ENCODE measurements at places on chromosomes 3 and 15.

DNA sequence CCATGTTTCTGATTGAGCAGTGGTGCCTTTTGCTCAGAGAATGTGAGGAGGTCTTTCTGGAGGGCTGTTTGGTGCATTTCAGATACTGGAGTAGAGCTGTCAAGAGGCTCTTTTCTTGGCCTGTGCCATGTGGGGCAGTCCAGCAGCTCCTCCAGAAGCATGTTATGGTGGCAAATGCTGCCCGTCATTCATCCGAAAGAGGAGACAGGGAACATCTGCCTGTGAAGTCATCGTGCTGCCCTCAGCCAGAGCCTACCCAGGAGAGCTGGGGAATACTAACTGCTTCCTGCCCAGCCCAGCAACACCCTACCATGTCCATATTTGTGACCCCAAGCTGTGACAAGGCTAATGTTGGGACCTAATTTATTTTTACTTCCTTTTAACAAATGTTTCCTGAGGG lies 82.2 kb upstream of the SLC6A6 start:
- DNase-seq, result no peak

DNA sequence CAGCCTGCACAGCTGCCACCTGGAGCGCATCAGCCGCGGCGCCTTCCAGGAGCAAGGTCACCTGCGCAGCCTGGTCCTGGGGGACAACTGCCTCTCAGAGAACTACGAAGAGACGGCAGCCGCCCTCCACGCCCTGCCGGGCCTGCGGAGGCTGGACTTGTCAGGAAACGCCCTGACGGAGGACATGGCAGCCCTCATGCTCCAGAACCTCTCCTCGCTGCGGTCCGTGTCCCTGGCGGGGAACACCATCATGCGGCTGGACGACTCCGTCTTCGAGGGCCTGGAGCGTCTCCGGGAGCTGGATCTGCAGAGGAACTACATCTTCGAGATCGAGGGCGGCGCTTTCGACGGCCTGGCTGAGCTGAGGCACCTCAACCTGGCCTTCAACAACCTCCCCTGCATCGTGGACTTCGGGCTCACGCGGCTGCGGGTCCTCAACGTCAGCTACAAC lies 20.4 kb downstream of the NRROS start:
- DNase-seq, result no peak

DNA sequence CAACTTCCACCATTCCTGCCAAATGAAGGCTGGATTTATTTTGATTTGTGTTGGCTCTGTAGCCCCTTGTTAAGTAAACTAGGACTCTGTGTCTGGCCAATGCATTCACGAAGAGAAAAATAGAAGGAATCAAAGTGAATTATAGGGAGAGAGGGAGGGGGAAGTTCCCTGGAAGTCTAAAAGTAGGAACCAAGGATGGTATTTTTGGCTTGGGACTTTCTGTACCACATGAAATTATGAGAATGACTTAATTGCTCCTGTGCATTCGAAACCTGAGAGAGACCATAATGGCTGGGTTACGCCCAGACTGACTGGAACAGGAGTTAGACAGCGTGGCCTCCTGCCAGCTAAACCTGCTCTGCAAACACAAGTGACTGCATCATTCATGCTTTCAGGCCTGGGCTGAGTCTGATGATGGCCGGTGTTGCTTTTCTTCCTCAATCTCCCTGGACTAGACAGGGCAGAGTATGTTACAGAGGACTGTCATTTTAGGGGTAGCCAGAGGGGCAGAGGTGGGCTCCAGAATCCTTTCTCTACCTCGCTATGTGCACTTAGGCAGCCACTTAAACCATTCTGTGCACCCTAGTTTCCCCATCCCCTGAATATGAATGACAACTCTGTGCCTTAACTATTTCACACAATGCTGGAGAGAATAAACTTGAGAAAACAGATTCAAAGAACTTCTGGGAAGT lies 58.9 kb downstream of the MYO1E start:
- DNase-seq, result no peak

DNA sequence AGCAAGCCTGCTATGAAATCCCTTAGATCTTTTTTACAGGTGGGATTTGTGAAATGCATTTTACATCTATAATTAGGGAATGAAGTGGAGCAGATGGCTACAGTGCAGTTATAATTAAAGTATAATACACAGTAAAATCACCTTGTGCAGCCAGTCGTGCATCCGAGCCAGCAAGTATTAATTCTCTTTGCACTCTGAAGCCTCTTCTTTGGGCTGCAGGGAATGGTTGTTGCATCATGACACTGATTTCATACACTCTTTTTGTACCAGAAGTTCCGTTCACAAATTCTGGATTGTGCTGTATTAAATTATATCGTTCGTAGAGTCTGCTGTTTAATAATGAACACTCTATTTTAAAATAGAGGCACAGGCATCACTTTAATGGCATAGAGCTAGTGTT lies 28.7 kb upstream of the TP63 start:
- DNase-seq, result no peak

- no peak for DNase-seq
Observed at GRCh38 chr15:97126553-97127233, 796.2 kb downstream of the NR2F2 start.

GRCh38 chr3:183490653-183491052 lies 62.2 kb upstream of the MCF2L2 start:
- DNase-seq, result no peak

- peak; percentile 3 for DNase-seq
Observed at GRCh38 chr15:53962646-53963561, 15.3 kb upstream of the UNC13C start.

DNA sequence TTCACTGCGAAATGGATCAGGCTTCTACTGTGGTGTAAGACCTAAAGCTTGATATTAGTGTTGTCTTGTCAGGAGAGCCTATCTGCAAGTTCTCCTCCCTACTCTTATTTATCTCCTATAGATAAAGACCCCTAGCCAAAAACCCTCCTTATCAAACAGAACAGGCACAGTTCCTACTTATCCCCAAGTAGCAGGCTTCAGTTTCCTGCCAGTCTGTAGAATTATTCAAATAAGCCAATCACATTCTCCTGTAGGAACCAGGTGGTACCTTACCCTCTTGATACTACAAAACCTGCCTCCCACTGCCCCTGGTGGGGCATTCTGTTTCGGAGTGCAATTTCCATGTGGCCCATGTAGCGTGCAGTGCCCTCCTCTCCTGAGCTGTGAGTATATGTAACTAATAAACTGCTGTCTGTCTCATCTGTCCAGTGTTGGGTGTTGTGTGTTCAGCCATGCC lies 28.7 kb downstream of the HDGFL3 start:
- no peak for DNase-seq

GRCh38 chr3:28028554-28028953 lies 212.9 kb upstream of the CMC1 start:
- no peak for DNase-seq

- DNase-seq, result no peak
Observed at GRCh38 chr3:130473416-130473815, 43.6 kb upstream of the COL6A6 start.

GRCh38 chr3:187986514-187986934 lies 167.4 kb upstream of the LPP start:
- no peak for DNase-seq

GRCh38 chr3:43405888-43406642 lies 119.7 kb downstream of the SNRK start:
- DNase-seq, result no peak

GRCh38 chr15:63457379-63457778 lies 47.0 kb upstream of the USP3 start:
- no peak for DNase-seq

DNA sequence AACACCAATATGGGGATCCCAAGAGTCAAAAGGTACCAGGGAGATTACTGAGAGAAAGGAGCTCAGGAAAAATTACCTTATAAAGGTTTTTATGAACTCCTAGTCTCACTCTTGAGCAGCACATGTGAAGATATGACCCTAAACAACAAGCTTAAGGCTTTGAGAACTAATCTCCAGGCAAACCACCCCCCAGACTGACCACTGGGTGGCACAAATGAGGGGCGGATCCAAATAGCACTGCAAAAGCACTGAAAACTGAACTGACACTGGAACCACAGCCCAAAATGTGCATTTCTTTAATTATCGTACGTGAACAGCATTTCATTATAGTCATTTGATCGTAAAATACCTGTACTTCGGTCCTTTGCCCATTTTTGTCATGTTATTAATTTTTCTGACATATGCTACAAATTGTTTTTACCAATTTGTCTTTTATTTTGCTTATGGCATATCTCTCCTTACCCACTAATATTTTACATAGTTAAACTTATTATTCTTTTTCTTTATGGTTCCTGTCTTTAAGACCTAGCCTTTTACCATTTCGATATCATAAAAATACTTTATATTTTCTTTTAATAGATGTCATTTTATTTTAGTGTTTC lies 31.5 kb upstream of the TFDP2 start:
- DNase-seq, result peak; percentile 14

GRCh38 chr3:171971919-171972514 lies 67.4 kb upstream of the FNDC3B start:
- no peak for DNase-seq

GRCh38 chr3:101518421-101518871 lies 5.4 kb upstream of the SENP7 start:
- peak; percentile 19 for DNase-seq

DNA sequence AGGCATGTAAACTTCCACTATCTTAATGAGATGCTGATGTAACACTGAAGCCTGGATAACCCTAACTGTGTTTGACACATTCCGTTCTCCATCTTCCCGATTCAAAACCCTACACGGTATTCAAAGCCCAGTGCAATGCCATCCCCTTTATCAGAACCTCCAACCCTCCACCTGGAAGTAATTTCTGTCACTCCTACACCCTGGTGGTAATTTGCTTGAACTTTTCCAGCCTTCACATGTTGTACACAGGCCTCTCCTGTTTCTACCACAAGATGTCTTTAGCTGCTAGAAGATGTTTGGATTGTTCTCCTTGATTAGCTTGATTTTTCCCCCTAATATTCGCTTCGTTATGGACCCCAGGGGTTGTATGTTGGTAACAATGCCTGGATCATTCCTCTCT lies 208.9 kb downstream of the CHST2 start:
- DNase-seq, result no peak

DNA sequence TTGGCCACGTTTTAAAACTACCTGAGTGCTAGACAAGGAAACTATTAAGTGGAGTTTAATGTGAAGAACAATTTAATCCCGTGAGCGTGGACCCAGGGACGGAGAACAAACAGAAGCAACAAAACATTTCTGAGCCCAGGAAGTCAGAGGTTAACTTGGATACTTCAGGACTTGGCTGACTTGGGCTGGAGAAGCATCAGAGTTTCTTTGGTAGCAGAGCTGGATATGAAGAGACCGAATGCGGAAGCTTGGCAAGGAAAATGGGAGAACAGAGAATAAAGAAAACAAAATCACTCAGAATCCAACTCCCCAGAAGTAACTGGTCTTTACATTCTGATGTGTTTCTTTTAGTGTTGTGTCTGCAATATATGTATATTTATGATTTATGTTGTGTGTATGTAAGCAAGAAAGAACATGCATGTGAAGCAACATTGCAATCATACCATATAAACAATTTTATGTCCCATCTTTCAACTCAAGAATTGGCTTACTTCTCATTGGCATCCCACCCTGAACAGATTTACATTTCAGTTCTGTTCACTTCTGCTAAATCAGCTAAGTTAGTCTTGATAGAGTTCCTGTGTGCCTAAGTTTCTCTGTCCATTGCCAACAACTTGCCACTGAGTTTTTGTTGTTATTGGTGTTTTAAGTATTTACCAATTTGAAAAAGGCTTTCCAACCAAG lies 17.2 kb upstream of the PLOD2 start:
- no peak for DNase-seq

DNA sequence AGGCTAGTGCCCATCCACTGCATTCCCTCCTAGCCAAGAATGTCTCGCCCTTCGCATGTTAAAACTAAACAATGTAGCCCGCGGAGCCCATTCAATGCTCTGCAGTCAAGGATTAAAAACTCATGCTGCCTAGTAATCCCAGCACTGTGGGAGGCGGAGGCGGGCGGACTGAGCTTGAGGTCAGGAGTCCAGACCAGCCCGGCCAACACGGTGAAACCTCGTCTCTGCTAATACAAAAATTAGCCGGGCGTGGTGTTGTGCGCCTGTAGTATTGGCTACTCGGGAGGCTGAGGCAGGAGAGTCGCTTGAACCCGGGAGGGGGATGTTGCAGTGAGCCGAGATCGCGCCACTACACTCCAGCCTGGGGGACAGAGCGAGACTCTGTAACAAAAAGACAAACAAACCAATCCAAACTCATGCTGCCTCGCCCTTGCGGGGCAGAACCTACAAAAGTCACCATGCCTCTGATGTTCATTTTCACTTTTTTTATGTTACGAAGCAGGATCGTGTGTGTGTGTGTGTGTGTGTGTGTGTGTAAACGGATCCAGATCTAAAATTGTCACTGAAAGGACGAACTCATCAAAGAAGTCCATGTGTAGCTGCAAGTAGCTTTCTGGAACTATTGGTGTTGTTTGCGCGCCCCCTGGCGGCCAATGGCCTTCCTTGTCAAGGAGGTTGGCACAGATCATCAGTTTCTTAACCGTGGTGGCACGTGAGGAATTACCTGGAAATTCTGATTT lies 54.8 kb upstream of the SPESP1 start:
- DNase-seq, result peak; percentile 90

All from B cell (primary cell).